ENCODE measurements at places on chromosomes 1 and 21. TPM values are rescaled to one million over a fixed set of nuclear protein-coding genes. Genes with fewer than 3 reads are reported as not detected.

The FAM72B gene
- 10.2 TPM for total RNA-seq

DNA sequence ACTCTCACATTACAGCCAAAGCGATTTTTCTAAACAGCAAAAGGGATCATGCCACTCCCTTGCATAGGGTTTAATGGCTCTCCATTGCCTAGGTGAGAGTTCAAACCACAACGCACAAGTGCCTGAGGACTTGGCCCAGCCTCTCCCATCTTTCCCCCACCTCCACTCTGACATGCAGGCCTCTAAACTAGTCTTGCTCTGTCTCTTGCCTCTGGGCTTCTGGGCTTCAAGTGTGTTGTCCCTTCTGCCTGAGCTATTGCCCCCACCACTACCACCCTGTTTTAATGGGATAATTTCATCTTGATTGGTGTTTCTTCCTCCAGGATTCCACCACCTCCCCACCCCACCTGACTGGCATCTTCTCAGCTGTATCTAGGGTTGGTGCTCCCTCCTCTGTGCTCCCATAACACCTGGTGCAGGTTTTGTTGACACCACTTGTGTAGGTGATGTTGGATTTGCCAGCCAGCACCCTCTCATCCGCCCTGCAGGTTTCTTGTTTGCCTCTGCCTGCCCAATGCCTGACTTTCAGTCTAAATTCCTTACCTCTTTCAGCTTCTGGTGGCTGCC, 2.7 kb upstream of the ZBTB21 start:
- H3K27me3 ChIP-seq, result no peaks in the 10 kb centered on the region
- H3K4me1 ChIP-seq, result peaks cover 11% of the 10 kb centered on the region
- H3K27ac ChIP-seq, result no peak overlapping the region
- no peaks in the 10 kb centered on the region for H3K36me3 ChIP-seq
- no peak for DNase-seq
- H3K4me3 ChIP-seq, result no peak overlapping the region

The CIART gene
- 0.22 TPM for total RNA-seq

The ADAMTS4 gene
- not detected for total RNA-seq

DNA sequence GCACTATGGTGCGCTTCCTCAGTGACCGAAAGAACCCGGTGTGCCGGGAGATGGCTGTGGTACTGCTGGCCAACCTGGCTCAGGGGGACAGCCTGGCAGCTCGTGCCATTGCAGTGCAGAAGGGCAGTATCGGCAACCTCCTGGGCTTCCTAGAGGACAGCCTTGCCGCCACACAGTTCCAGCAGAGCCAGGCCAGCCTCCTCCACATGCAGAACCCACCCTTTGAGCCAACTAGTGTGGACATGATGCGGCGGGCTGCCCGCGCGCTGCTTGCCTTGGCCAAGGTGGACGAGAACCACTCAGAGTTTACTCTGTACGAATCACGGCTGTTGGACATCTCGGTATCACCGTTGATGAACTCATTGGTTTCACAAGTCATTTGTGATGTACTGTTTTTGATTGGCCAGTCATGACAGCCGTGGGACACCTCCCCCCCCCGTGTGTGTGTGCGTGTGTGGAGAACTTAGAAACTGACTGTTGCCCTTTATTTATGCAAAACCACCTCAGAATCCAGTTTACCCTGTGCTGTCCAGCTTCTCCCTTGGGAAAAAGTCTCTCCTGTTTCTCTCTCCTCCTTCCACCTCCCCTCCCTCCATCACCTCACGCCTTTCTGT, 7.3 kb upstream of the PIGV start:
- H3K4me3 ChIP-seq, result no peak overlapping the region
- no peak for DNase-seq
- H3K27ac ChIP-seq, result no peak overlapping the region
- no peaks in the 10 kb centered on the region for H3K27me3 ChIP-seq
- peaks cover 43% of the 10 kb centered on the region for H3K36me3 ChIP-seq
- H3K4me1 ChIP-seq, result peaks cover 26% of the 10 kb centered on the region

- H3K4me1 ChIP-seq, result no peaks in the 10 kb centered on the region
- no peak for DNase-seq
- no peaks in the 10 kb centered on the region for H3K36me3 ChIP-seq
- H3K27ac ChIP-seq, result no peak overlapping the region
- H3K4me3 ChIP-seq, result no peak overlapping the region
These were observed 108.9 kb upstream of the NEK7 start for GRCh38 chr1:198047913-198048312.

The ACTL8 gene
- 0.69 TPM for total RNA-seq

- no peaks in the 10 kb centered on the region for H3K36me3 ChIP-seq
- H3K4me3 ChIP-seq, result no peak overlapping the region
- H3K27ac ChIP-seq, result no peak overlapping the region
- DNase-seq, result no peak
These were observed 8.9 kb downstream of the RALGPS2 start for GRCh38 chr1:178733972-178734371.

The CAPN8 gene
- total RNA-seq, result 0.54 TPM

The LRRC7 gene
- not detected for total RNA-seq

DNA sequence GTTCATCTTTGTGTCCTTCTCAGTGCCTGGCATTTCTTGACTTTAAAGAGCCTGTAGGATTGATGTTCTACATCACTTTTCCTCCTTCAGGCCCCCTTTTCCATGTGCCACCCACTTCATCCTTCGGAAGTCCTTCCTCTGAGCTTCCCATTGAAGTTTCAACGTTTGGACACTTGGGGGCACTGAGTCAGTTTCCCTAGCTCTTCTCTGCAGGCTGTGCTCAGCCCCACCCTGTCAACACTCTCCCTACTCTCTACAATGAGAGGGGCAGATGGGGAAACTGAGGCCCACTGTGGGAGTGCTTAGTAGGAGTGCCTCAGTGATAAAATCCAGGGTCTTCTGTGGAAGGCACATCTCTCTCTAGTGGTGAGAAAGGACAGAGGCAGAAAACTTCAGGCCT, 11.9 kb downstream of the KCNJ10 start:
- no peak overlapping the region for H3K27ac ChIP-seq
- no peaks in the 10 kb centered on the region for H3K36me3 ChIP-seq
- H3K27me3 ChIP-seq, result peaks cover 8% of the 10 kb centered on the region
- no peak overlapping the region for H3K4me3 ChIP-seq

The SELP gene
- not detected for total RNA-seq

DNA sequence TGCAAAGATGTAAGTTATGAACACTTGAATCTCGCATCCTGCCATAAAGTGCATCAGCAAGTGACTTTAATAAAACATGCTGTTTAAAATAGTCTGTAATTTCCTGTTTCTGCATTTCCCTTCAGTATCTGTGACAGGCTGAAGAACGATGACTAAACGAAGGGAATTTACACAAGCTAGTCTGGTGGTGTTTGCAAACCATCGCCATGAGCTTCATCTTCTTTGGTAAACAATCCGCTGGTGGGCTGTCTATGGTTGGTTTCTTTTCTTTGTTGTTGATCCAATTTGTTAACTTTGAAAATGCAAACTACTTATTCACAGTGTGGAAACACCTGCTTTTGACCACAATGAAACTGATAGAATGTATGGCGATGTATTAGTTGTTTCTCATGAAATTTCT, 13.9 kb downstream of the SERTAD4 start:
- peaks cover 13% of the 10 kb centered on the region for H3K4me1 ChIP-seq
- H3K27ac ChIP-seq, result no peak overlapping the region
- H3K27me3 ChIP-seq, result peaks cover 54% of the 10 kb centered on the region
- no peak for DNase-seq

DNA sequence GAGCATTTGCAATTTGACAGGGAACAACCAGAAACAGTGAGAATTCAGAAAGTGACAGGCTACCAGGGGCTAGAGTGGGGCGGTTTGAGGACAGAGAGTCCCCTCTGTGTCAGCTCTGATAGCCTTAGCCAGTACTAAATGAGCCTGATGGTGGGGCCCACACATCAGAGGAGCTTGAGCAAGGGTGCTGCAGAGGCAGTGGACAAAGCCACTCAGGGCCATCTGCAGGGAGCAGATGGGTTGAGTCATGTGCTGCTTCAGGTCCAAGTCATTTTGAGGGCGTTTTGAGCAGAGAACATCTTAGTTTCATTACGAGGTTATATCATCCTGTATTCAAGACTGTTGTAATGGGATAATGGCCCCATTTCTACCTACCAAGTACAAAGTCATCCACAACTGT, 7.7 kb downstream of the LRRC52 start:
- H3K4me3 ChIP-seq, result no peak overlapping the region
- H3K27me3 ChIP-seq, result peaks cover 73% of the 10 kb centered on the region
- H3K4me1 ChIP-seq, result no peaks in the 10 kb centered on the region
- H3K36me3 ChIP-seq, result no peaks in the 10 kb centered on the region
- no peak for DNase-seq

DNA sequence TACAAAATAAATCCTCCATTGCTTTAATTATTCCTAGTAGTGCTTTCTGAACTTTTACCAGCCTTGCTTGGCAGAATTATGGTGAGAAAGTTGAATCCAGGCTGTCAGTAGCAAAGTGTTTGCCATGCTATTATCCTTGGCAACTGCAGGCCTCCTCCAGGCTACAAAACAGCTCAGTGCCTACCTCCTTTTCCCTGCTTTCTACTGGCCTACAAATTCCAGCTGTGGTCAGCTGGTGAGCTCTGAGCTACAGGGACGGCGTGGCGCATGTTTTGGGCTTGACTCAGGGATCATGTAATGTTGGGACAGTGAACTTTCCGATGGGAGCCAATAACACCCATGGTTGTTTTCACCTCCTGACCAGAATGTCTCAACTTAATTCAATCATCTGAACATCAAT, 456.1 kb upstream of the ADAMTS5 start:
- DNase-seq, result no peak
- no peak overlapping the region for H3K27ac ChIP-seq
- H3K27me3 ChIP-seq, result no peaks in the 10 kb centered on the region
- H3K4me3 ChIP-seq, result no peak overlapping the region

The EXO1 gene
- 32.9 TPM for total RNA-seq

- DNase-seq, result no peak
- no peaks in the 10 kb centered on the region for H3K4me1 ChIP-seq
- H3K4me3 ChIP-seq, result no peak overlapping the region
- peaks cover 17% of the 10 kb centered on the region for H3K36me3 ChIP-seq
- no peak overlapping the region for H3K27ac ChIP-seq
These were observed 21.6 kb downstream of the SDHC start for GRCh38 chr1:161335796-161336195.

- no peak overlapping the region for H3K27ac ChIP-seq
- no peaks in the 10 kb centered on the region for H3K36me3 ChIP-seq
- H3K4me1 ChIP-seq, result peaks cover 14% of the 10 kb centered on the region
These were observed 20.6 kb upstream of the LRRN2 start for GRCh38 chr1:204705888-204706837.

The F5 gene
- total RNA-seq, result 0.37 TPM

The AK5 gene
- total RNA-seq, result 0.22 TPM

DNA sequence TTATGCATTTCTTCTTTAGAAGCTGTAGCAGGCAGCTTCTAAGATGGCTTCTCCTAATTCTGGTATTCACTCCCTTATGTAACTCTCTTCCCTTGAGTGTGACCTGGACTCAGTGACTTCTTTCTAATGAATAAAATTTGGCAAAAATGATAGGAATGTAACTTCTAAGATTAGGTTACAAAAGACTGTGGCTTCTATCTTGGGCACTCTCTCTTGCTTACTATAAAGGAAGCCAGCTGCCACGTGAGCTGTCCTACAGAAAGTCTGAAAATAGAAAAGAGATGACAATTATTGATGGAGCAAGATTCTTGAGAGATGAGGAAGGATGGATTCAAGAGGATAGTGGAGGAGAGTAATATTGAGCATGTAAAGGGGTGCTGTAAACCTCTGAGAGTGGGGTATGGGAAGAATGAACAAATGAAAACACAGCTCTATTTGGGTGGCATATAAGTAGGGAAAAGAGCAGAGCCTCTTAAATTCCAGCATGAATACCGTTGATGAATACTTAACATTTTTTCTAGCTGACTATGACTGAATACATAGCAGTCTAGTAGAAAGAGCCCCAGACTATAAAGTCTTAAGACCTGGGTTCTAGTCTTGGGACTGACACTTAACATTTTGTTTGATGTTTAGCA, 5.5 kb downstream of the TSEN15 start:
- H3K4me3 ChIP-seq, result no peak overlapping the region
- peaks cover 2% of the 10 kb centered on the region for H3K4me1 ChIP-seq
- DNase-seq, result no peak
- no peaks in the 10 kb centered on the region for H3K27me3 ChIP-seq
- H3K27ac ChIP-seq, result peak overlapping the region; percentile 17
- no peaks in the 10 kb centered on the region for H3K36me3 ChIP-seq

- no peak for DNase-seq
- H3K27me3 ChIP-seq, result peaks cover 5% of the 10 kb centered on the region
- H3K4me3 ChIP-seq, result no peak overlapping the region
- H3K4me1 ChIP-seq, result no peaks in the 10 kb centered on the region
- H3K36me3 ChIP-seq, result no peaks in the 10 kb centered on the region
These were observed 89.3 kb upstream of the TMPRSS2 start for GRCh38 chr21:41597227-41597626.

GRCh38 chr1:5646486-5647149, 345.6 kb downstream of the NPHP4 start:
- H3K27me3 ChIP-seq, result peaks cover 14% of the 10 kb centered on the region
- no peaks in the 10 kb centered on the region for H3K4me1 ChIP-seq
- H3K27ac ChIP-seq, result no peak overlapping the region
- DNase-seq, result no peak
- H3K4me3 ChIP-seq, result no peak overlapping the region

DNA sequence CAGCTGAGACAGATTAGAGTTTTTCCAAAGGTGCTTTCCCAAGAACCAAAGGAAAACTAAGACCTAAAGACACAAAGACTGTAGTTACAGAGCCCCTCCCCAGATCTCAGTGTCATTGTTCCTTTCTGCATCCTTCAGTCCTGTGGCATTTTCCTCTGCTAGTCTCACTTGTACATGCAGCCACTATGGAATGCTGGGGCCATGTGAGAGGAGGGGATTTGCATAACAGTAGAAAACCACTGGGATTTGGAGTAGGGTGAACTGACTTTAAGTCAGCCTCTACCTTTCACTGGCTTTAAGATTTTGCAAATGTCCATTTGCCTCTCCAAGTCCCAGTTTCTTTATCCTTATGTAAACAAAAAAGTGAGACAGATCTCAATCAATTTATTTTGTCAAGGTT, 119.4 kb upstream of the F3 start:
- peaks cover 15% of the 10 kb centered on the region for H3K4me1 ChIP-seq
- DNase-seq, result no peak
- H3K36me3 ChIP-seq, result no peaks in the 10 kb centered on the region
- H3K27me3 ChIP-seq, result no peaks in the 10 kb centered on the region
- H3K4me3 ChIP-seq, result no peak overlapping the region
- H3K27ac ChIP-seq, result no peak overlapping the region

DNA sequence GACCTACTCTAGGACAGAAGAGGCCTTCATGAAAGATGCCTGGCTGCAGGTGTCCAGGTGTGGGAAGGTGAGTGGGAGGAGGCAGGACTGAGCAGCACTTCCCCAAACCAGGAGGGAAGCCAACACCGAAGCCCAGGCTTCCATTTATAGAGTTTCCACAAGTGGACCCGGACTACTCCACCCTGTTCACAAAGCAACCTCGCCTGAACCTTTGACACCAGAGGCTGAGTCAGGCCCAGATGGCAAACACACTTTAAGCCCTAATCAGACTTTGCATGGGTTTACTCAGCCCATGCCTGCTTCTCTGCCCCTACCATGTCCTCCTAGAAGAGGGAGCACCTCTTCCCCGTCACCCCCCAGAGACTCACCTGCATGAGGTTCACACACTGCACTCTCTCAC, 14.0 kb downstream of the PRR9 start:
- H3K4me3 ChIP-seq, result no peak overlapping the region
- H3K4me1 ChIP-seq, result no peaks in the 10 kb centered on the region
- H3K27me3 ChIP-seq, result peaks cover 8% of the 10 kb centered on the region
- H3K36me3 ChIP-seq, result no peaks in the 10 kb centered on the region
- DNase-seq, result no peak
- H3K27ac ChIP-seq, result no peak overlapping the region

GRCh38 chr1:154884869-154885701, 15.0 kb upstream of the KCNN3 start:
- H3K4me1 ChIP-seq, result no peaks in the 10 kb centered on the region
- H3K4me3 ChIP-seq, result no peak overlapping the region
- no peaks in the 10 kb centered on the region for H3K36me3 ChIP-seq
- DNase-seq, result no peak
- H3K27me3 ChIP-seq, result no peaks in the 10 kb centered on the region
- no peak overlapping the region for H3K27ac ChIP-seq
